ENCODE measurements at places on chromosomes 16 and 17. TPM values are rescaled to one million over a fixed set of nuclear protein-coding genes. Genes with fewer than 3 reads are reported as not detected.
A peak's percentile ranks its signal among the peaks of the same experiment; 100 is the strongest.

NPW gene
- total RNA-seq = 2.8 TPM

- no peak overlapping the region for H3K27ac ChIP-seq
- H3K4me3 ChIP-seq = no peak overlapping the region
- peaks cover 2% of the 10 kb centered on the region for H3K27me3 ChIP-seq
- no peaks in the 10 kb centered on the region for H3K36me3 ChIP-seq
- H3K4me1 ChIP-seq = no peaks in the 10 kb centered on the region
- no peak for DNase-seq
Measured at GRCh38 chr16:86971251-86971650, 345.9 kb downstream of the C16orf95 start.

DNA sequence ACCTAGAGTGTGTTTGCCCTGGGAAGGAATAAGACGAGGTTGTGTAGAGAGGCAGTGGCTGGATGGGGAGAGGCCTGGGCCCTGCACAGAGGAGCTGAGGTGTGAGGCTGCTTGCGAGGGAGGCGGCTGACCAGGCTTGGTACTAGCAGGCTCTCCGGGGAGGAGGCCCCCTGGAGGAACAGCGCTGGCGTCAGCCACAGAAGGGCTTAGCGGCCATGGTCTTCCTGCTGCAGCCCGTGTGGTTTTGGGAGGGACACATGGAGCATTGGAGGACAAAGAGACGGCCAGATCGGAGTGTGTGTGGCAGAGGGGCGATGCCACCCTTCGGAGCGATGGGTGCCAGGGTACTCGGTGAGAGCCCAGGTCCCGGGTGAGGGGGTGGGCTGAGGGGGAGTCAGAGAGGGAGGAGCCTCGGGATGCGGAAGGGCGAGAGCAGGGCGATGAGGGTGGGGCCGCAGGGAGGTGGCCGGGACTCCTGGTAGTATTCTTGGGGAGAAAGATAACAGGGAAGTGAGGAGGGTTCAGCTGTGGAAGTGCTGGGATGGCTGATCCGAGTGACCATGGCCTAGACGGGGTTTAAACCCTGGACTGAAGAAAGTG, 8.3 kb downstream of the BANP start:
- DNase-seq = peak; percentile 32
- peaks cover 92% of the 10 kb centered on the region for H3K4me1 ChIP-seq
- H3K36me3 ChIP-seq = peaks cover 34% of the 10 kb centered on the region
- no peaks in the 10 kb centered on the region for H3K27me3 ChIP-seq

GRCh38 chr17:41013606-41014005, 4.7 kb upstream of the KRTAP3-1 start:
- no peak for DNase-seq
- H3K36me3 ChIP-seq = no peaks in the 10 kb centered on the region
- H3K27me3 ChIP-seq = peaks cover 2% of the 10 kb centered on the region
- no peak overlapping the region for H3K27ac ChIP-seq
- no peaks in the 10 kb centered on the region for H3K4me1 ChIP-seq

GRCh38 chr17:18974407-18975149, 22.6 kb downstream of the SLC5A10 start:
- no peak overlapping the region for H3K4me3 ChIP-seq
- DNase-seq = peak; percentile 67
- H3K27me3 ChIP-seq = no peaks in the 10 kb centered on the region
- no peak overlapping the region for H3K27ac ChIP-seq

- H3K27me3 ChIP-seq = no peaks in the 10 kb centered on the region
- peaks cover 8% of the 10 kb centered on the region for H3K36me3 ChIP-seq
- H3K4me1 ChIP-seq = peaks cover 59% of the 10 kb centered on the region
- H3K27ac ChIP-seq = peak overlapping the region; percentile 80
- peak overlapping the region; percentile 14 for H3K4me3 ChIP-seq
Measured at GRCh38 chr17:80586846-80587228, 42.2 kb downstream of the RPTOR start.

DNA sequence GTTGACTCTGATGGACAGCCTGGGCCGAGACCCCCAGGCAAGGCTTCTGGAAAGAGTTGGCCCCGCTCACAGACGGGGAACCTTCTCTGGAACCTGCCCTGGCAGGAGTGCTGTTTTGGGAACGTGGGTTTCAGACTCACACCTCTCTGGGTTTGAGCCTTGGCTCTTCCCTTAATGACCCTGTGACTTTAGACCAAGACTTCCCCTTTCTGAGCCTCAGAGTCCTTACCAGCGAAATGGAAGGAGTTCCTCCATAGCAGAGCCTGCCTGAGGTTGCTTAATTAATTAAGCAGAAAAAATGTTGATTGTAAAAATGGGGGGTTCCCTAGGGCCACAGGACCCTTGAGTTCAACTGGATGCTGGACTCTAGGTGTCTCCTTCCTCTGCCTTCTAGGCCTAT, 408.2 kb downstream of the SEC14L1 start:
- H3K36me3 ChIP-seq = no peaks in the 10 kb centered on the region
- H3K4me3 ChIP-seq = no peak overlapping the region
- no peak overlapping the region for H3K27ac ChIP-seq
- H3K27me3 ChIP-seq = peaks cover 2% of the 10 kb centered on the region

GRCh38 chr16:60811051-60811608, 1225.1 kb downstream of the CDH8 start:
- H3K36me3 ChIP-seq = no peaks in the 10 kb centered on the region
- no peaks in the 10 kb centered on the region for H3K27me3 ChIP-seq
- no peak overlapping the region for H3K27ac ChIP-seq
- no peak for DNase-seq

All from activated CD4-positive, alpha-beta T cell treated with anti-CD3 and anti-CD28 coated beads for 36 hours (primary cell).